ENCODE measurements at places on chromosomes 3 and 15. TPM values are rescaled to one million over a fixed set of nuclear protein-coding genes. Genes with fewer than 3 reads are reported as not detected.
A peak's percentile ranks its signal among the peaks of the same experiment; 100 is the strongest.

DNA sequence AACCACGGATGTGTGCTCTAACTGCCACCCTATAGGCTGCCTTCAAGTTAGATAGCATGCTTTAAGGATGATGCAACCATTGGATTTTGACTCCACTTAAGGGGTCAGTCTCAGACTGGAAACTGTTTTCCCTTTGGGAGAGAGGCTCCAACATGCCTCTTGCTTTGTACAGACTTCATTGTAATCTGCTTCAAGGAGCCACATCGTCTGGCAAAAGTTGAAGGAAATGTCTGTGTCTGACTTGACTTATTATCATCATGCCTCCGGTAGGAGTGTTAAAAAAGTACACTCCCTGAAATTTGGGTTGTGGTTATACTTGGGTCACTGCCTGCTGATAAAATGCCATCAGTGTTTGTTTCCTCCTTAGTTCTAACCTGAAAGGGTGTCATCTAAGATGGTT, 245.4 kb upstream of the CDIN1 start:
- no peak for DNase-seq

- DNase-seq, result peak; percentile 57
Observed at GRCh38 chr15:66115568-66116206, 137.9 kb downstream of the MEGF11 start.

GRCh38 chr15:82535566-82536408, 4.5 kb downstream of the RPS17 start:
- no peak for DNase-seq

DNA sequence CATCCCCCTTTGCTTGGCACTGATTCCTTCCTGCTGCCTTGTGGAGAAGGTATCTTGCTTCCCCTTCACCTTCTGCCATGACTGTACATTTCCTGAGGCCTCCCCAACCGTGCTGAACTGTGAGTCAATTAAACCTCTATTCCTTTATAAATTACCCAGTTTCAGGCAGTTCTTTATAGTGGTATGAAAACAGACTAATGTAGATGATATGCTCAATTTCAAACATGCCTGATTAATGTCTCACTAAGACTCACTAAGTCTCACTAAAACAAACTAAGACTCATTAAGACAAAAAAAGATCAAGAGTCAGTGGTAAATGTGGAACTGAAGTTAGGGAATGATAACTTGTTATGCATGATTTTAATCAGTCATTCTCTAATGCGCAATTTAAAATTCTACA, 606.6 kb downstream of the RBMS3 start:
- no peak for DNase-seq

DNA sequence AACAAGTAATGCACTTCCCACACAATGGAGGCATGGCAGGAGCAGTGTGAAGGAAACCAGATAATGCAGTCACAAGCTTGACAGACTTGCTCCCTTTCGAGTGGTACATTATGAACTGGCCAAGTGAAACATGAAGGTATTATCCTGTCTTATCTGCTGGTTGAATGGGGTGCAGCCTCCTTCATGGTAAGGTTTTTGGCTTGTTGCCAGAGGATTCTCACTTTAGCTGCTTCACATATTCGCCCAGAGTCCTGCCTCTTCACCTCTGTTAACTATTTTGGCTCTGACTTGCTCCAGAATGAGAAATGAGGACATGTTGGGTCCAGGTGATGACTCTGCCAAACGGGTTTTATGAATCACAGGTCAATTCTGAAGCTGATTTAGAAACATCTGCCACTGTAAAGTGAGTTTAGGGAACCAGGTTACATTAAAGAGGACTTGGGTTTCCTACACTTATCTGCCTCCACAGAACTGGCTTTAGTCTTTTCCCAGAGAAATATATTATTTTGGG, 19.5 kb upstream of the CCDC39 start:
- DNase-seq, result no peak

- no peak for DNase-seq
Observed at GRCh38 chr15:38895326-38896255, 331.0 kb upstream of the RASGRP1 start.

MYO5C gene
- 0.18 TPM for total RNA-seq

A4GNT gene
- not detected for total RNA-seq

DNA sequence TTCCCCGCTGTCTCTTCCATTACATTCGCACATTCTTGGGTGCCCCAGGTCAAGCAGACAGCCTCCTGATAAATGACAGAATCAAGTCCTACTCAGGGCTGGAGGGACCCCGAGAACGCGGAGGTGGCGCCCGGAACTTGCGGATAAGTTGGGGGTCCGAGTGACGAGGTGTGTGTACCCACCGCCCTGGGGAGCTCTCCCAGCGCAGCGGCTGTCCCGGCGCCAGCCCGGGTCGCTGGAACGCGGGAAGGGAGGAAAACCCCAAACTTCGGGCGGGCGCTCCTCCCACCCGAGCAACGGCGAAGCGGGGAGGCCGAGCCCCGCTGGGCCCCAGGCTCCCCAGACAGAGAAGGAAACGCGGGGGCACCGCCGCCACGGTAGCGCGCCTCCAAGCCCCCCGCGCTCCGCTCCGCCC, 550 bp downstream of the CLN6 start:
- DNase-seq, result no peak

DNA sequence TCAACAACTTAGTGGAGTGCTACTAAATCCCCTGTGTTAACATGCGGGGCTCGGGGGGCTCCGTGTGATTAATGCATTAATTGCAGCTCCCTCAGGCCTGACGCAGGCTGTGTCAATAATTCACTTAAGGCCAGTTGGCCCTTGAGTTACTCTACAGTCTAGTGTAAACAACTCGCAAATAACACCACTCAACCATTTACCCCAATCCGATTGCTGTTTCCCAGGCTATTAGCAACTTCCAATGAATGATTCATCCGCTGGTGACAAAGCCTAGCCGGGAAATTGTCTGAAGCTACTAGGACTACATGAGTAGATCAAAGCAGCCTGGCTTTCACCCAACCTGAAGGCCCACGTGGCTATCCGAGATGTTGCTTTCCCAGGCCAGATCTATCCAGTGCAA, 121.3 kb upstream of the SOX14 start:
- DNase-seq, result no peak

DNA sequence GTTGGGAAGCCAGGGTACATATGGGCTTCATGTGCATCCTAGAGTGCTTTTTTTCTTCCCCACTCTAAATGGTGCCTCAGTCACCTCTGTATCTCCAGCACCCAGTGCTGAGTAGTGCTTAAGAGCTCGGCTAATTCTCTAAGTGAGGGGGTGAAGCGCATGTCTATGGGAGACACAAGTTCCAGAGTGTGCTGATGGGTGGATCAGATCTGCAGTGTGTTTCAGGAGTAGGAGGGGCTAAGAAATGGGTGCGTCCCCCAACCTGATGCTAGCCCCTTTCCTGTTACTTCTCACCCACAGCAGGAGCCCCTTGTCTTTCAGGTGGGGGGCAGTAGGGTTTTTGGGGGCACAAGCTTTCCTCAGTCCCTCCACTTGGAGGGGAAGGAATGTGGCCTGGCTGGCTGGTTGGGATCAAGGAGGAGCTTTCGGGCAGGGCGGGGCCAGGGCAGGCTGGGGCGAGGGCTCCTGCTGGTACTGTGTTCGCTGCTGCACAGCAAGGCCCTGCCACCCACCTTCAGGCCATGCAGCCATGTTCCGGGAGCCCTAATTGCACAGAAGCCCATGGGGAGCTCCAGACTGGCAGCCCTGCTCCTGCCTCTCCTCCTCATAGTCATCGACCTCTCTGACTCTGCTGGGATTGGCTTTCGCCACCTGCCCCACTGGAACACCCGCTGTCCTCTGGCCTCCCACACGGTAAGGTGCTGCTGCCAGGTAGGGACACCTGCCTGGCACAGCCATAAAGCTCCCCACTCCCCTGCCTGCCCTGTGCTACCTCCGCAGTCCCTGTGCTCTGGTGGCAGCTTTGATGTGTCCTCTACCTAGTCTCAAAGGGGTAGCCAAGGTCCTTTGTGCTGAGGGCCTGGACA, at the start of gene IL17RE:
IL17RE (plus strand) TSS at position 477 of the 866 bp plus-strand sequence; CDS start at position 562, 85 bp downstream.
- no peak for DNase-seq

SLC27A2 gene
- total RNA-seq, result 18.6 TPM

NANOGP8 gene
- total RNA-seq, result not detected

GTPBP8 gene
- 29.3 TPM for total RNA-seq

DNA sequence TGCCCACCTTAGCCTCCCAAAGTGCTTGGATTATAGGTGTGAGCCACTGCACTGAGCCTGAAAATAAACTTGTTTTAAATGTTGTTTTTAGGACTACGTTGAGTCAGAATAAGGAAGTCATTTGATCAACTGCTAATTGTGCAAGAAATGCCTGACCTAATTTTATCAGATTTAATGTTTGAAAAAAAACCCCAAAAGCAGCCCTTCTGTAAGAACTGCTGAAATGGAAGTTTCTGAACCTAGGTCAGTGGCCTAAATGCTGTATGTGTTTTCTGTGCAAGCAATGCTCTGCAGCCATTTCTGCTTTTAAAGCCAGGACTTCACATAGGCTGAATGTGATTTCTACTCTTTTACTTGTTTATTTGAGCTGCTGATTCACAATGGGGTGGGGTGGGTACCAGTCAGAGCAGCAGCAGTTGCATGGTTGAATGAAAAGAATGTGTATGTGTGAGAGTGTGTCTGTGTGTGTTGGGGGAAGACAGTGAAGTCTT, 6.6 kb downstream of the GPX1 start:
- DNase-seq, result no peak

GRCh38 chr3:1026395-1026794, 66.4 kb upstream of the CNTN6 start:
- DNase-seq, result no peak

DNA sequence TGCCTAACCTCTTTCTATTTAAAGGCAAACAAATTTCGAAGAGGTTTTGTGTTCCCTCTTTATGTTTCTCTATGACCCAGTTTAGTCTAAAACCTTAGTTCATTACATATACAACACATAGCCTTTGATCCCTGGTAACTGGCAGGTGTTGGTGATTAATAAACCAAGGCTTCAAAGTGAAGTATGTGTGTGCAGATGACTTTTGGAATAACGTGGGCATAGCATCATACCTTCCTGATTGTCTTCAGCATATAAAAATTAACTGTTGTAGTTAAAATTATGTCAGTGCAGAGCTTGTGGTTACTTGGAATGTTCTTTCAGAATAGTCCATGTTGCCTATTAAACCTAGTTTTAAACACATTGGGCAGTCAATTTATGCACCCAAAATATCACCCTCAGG, 608.3 kb downstream of the ROBO2 start:
- no peak for DNase-seq

GRCh38 chr3:43762451-43762850, 71.7 kb downstream of the ABHD5 start:
- DNase-seq, result no peak

DNA sequence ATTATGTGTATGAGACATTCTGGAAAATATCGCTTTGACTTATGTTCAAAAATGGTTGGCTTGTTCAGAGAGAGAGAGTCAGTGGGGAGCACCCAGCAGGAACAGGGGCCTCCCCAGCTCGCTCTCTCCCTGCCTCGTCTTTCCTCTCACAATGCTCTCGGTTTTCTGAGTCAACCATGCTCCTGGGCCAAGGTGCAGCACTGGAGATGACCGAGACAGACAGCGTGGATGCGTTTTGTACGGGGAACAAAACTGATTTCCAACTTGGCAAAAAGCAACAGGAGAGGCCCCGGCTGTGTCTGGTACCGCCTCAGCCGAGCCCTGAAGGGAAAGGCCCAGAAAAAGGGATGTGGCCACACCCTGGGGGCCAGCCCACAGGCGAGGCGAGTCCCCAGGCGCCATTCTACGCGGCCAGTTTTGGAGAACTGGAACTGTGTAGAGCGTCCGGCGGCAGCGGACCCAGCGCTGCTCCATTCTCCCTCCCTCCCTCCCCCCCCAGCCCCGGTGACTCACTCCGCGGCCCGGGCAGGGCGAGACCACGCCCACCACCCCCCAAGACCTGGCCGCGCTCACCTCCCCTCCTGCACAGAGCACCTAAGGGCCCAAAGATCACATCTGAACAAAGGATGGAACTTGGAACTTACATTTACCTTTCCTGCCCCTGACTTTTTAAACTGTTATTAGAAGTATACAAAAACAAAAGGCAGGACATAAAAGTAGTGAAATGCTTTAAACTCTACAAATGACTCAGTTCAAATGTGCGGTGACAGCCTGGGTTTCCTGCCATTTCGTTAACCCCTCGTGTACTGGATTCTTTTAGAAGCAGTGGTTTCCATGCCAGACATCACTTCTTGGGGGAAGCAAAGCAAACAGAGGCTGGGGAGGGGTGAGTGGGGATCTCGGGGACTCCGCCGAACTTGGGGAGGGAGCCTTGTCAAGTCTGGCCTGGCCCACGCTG, 12.7 kb downstream of the ATP10A start:
- DNase-seq, result peak; percentile 74

EPB42 gene
- not detected for total RNA-seq

GRCh38 chr3:157465741-157466140, 29.1 kb downstream of the PTX3 start:
- DNase-seq, result no peak

DNA sequence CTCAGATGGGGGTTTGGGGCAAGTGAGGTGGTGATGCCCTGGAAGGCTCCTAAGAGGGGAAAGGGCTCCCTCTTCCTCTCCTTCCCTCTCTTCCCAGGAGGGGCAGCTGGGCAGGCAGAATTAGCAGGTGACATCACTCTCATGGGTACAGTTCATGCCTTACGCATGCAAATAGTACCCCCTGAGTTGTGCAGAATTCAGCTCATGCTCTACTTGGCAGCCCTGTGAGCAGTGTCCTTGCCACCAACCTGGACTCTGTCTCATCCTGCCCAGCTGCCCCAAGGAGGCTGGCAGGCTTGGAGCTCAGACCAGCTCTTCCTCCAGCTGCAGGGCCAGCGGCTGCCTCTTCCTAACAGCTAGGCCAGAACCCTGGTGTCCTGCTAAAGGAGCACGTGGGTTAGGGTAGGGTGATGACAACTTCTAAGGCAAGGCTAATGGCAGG, 3.3 kb downstream of the CHAC1 start:
- DNase-seq, result no peak

DNA sequence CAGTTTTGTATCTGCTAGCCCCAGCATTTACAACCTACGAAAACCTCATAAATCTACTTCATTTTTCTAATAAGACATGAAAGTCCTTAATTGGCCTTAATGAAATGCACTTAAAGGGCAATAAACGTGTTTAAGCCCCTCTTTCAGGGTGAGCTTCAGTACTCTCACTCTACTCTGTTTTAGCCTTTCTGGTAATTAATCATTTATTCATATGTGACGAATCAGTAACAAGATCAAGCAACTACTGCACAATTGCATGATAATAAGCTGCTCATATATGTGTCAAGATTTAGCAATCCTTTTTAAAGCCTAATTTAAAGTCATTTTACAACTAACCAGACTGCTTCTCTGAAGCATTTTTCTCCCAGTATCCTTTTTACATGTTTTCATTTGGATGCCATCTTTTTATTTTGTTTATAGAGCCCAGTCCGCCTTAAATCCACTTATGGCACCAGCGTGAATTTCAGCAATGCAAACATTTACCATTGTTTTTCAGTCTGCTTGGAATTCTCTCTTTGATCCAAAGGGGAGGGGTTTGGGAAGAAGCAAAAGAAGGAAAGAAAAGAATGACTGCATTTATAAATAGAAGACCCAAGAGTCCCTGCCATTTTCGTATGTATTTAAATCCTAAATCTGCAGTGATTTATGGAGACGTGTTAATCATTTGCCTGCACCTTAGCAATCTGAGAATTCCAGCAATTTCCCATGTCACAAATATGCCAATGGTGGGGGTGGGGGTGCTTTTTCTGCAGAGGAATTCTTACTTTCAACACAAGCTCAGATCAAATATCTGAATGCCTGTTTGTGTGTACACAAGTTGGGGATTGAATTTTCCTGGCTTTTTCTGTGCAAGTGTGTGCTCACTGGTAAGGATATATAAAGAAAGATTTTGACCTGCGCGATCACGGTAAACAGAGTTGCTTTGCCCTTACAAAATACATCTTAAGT, 230.8 kb upstream of the TBC1D5 start:
- no peak for DNase-seq
